Large intestine (tissue), 12 donors: ENCODE measurements at places on chromosomes 7 and 10.

DNA sequence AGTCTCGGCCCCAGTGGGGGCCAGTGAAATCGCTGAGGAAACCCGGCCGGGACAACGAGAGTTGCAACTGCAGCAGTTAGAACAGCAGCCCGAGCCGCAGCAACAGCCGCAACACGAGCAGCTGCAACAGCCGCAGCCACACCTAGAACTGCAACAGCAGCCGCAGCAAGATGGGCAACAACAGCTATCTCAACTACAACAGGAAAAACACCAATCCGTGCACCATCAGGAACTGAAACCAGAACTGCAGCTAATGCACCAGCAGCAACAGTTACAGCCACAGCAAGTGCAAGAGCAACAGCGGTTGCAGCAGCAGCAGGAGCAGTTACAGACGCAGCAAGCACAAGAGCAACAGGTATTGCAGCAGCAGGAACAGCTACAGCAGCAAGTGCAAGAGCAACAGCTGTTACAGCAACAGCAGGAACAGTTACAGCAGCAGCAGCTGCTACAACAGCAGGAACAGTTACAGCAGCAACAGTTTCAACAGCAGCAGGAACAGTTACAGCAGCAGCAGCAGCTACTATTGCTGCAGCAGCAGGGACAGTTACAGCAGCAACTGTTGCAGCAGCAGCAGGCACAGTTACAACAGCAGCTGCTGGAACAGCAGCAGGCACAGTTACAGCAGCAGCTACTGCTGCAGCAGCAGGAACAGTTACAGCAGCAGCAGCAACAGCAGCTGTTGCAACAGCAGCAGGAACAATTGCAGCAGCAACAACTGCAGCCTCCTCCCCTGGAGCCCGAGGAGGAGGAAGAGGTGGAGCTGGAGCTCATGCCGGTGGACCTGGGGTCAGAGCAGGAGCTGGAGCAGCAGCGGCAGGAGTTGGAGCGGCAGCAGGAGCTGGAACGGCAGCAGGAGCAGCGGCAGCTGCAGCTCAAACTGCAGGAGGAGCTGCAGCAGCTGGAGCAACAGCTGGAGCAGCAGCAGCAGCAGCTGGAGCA lies 6.1 kb downstream of the ZNF853 start:
- DNase-seq, result no peak

DNA sequence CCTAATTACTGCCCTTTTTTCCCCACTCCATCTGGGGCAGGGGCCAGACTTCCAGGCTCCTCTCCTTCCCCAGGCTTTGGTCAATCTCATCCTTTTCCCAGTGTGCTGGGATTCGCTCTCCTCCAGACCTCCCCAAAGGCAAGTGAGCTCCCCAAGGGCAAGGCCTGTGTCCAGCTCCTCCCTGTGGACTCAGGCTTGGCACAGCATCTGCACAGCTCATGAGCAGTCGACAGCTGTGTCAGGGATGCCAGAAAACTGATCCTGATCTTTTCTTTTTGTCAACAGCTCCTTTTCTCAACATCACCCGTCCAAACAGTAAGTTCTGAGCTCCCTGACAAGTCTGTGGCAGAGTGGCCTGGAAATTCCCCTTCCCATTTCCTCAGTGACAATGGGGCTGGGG lies 67.1 kb downstream of the C10orf120 start:
- no peak for DNase-seq

GRCh38 chr10:115167751-115168150 lies 74.6 kb downstream of the ATRNL1 start:
- DNase-seq, result no peak

DNA sequence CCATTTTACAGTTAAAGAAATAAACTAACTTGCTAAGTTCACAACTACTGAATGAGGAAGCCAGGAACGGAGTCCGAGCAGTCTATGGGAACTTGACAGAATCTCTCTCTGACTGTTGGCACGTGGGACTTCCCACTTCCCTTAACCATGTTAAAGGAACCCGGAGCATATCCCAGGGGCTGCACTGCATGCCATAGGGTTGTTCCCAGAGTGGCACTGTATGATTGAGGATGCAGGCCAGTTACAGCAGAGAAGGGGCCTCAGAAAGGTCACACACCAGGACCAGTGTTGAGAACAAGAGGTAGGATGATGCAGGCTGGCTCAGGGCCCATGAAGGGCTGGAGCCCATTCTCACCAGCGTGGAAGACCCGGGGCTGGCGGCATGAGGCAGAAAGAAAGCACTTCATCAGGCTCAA lies 201.8 kb downstream of the NSUN6 start:
- DNase-seq, result no peak

GRCh38 chr7:2079332-2080059 lies 153.2 kb downstream of the MAD1L1 start:
- peak; percentile 29 for DNase-seq

GRCh38 chr10:8365935-8366911 lies 311.7 kb downstream of the GATA3 start:
- no peak for DNase-seq

- DNase-seq, result no peak
Observed at GRCh38 chr10:86262688-86263181, 103.9 kb downstream of the GRID1 start.

- no peak for DNase-seq
Observed at GRCh38 chr10:42997151-42997848, 79.6 kb upstream of the RET start.

DNA sequence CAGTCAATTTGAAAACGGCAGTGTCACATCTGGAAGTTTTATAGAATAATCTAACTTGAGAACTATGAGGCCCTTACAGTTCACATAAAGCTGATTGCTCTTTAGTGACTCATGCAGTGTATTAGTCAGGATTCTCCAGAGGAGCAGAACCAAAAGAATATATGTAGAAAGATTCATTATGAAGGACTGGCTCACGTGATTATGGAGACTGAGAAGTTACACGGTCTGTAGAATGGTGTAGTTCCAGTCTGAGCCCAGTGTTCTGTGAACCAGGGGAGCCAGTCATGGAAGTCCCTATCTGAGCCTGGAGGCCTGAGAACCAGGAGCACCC lies 21.5 kb downstream of the RBM33 start:
- DNase-seq, result no peak

GRCh38 chr7:100565133-100565571 lies 8.5 kb downstream of the SAP25 start:
- DNase-seq, result no peak

GRCh38 chr7:95267754-95268153 lies 56.6 kb downstream of the PON1 start:
- no peak for DNase-seq

DNA sequence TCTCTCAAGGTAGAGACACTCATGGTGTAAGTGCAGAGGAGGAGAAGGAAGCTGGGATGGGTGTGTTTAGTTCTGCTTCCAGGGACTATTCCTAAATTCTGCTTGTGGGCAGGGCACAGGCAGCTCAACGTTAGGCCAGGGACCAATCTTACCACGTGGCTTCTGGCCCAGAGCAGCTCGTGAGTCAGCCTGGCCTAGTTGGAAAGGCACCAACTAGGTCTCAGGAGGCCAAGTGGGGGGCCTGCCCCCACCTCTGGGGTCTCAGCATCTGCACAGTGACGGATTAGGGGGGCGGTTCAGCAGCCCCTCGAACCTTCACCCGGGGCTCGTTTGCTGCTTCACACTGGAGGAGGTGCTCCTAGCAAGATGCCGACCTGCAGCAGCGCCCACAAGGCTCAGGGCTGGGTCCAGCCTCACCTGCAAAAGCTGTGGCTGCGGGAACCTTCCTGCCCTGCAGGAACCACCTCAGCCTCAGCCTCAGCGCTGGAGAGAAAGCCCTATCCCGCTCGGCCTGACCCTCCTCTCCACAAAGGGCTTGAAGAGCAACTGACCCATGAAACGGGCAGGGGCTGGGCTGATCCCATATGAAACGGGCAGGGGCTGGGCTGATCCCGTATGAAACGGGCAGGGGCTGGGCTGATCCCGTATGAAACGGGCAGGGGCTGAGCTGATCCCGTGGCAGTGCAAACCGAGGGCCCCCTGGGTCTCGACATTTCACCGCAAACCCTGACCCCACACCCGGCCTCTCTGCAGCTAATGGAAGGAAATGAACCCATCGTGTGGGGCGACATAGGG lies 447.4 kb downstream of the DNAJB6 start:
- no peak for DNase-seq

GRCh38 chr7:151735186-151735850 lies 141.6 kb downstream of the PRKAG2 start:
- DNase-seq, result no peak

DNA sequence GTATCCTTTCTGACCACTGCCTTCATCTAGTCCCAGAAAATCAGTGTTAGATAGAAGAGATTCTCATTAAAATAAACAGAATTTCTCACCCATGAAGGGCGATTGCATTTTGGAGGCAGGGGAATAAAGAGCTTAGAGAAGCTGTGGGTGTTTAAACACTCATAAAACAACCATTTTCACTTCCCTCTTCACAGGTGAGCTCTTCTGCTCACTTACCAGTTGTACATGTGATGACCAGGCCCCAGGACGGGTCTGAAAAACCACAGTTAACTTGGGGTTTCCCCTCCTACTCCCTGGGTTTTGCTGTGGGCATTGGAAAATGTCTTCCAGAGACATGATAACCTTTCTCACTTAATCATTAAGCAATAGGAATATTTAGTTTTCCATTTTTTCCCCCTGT lies 411.6 kb upstream of the DPP6 start:
- DNase-seq, result no peak

DNA sequence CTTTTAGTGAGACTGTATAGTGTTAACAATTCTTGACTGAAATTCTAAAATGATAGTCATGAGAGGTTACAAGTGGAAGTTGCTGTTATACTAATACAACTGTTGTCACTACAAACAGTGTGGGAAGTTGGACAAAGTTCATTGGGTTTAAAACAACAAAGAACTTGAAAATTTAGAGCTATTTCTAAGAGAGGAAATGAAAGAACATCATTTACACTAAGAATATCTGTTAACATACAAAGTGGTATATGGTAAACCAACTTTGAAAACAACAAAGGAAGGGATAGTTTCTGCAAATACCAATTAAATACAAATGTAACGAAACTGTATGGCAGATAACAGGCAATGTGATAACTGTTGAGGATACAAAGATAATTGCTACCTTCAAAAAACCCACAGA lies 11.6 kb downstream of the MTPN start:
- no peak for DNase-seq

DNA sequence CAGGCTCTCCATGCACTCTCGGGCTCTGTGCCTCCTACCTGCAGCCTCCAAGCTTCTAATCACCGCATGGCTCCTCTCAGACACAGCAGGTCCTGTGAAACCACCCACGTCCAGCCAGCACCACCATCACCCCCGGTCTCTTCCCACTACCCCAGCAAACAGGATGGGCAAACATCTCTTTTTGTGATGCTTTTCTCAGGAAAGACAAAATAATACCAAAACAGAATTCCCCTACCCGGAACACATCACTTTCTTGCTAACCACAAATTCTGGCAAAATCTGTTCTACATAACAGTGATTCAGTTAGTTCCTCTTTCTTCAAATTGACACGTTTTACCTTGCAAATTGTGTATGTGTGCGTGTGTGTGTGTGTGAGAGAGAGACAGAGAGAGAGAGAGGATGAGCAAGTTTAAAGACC lies 6.5 kb downstream of the SNX8 start:
- no peak for DNase-seq

DNA sequence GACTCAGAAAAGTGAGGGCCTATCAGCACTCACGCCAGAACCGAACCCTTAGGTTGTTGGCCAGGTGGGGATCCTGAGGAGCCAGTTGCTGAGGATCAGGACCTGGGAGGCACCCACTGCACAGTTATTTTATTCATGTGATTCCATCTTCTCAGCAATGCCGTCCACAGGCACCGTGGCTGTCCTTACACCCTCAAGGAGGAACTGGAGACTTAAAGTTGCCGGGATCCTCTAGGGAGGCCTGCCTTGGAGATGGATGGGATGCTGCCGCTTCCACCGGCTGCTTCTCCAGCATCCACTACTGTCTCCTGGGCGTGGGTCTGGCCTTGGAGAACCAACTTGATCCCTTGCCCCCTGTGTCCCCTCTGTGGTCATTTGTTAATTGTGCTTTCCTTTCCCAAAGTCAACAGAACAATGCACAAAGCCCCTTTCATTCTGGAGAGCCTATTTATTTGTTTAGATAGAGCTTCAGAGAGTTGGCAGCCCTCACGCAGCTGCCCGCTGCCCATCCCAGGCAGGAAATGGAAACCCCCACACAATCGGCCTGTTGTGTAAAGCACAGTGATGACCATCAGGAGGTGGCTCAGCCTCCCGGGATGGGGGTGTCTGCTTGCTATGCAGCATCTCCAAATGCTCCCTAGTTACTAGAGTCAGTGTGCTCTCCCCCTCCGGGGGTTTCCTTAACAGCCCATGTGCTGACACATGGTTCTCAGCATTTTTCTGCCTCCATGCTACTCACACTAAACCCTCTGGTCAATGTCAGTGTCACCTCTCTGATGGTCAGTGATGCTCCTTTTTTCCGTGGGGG lies 52.9 kb upstream of the IGFBP3 start:
- peak; percentile 6 for DNase-seq

DNA sequence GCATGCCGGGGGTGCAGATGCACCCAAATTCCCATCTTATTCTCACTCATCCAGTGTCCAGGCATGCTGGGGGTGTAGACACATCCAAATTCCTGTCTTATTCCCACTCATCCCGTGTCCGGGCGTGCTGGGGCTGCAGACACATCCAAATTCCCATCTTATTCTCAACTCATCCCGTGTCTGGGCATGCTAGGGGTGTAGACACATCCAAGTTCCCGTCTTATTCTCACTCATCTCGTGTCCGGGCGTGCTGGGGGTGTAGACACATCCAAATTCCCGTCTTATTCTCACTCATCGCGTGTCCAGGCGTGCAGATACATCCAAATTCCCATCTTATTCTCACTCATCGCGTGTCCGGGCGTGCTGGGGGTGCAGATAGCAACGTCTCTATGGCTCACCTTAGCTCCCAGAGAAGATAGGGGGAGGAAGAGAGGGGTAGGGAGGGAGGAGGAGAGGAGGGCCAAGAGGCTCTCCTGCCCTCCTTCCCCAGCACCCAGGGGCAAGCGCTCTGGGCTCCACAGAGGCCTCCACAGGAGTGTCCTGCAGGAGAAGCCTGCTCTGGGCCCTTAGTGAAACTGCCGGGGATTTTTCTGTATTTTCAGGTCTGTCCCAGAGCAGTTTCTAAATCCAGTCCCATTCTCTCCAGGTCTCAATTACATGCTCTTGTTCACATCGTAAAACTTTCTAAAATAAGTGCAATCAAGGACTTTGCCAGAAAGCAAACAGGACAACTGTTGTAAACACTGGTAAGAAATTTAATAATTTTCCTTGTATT lies 210.8 kb downstream of the DIP2C start:
- DNase-seq, result no peak

DNA sequence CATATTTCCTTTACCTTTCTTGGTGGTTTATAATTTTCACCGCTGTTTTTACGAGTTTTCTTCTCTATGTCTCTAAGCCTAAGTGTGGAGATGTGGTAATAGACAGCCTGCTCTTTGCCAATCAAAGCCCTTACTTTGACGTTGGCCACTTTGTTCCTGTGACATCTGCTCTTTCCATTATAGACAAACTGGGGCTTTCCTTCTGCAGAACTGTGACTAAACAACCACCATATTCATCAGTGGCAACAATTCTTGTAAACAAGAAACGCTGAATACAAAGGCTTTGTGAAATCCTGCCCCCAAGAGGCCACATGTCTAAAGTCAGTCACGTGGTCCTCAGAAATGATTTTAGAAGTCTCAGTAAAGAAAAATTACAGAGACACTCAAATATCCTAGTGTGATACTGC lies 59.6 kb upstream of the CAPZA2 start:
- no peak for DNase-seq

- DNase-seq, result no peak
Observed at GRCh38 chr7:46616636-46617035, 695.6 kb upstream of the IGFBP3 start.
